ENCODE measurements at places on chromosomes 4 and X.

DNA sequence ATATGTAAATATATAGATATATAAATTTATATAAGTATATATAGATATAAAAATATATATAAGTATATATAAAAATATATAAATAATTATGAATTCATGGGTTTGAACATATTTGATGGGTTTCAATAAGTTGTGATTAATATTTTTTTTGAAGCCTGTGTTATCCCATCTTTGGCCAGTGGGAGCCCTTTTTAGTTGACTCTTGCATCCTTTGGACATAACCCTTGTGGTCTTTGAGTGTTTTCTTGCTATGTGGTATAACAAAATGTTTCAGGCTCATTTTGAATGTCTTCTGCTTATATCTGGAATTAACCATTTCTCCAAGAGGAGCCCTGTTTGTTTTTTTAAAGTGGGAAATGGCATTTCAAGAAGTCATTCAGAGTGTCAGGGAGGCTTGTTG lies 15.2 kb downstream of the SNX25 start:
- peaks cover 3% of the 10 kb centered on the region for H3K36me3 ChIP-seq
- H3K27ac ChIP-seq, result no peak overlapping the region
- no peaks in the 10 kb centered on the region for H3K4me1 ChIP-seq
- H3K27me3 ChIP-seq, result no peaks in the 10 kb centered on the region
- no peak overlapping the region for H3K4me3 ChIP-seq

- H3K27me3 ChIP-seq, result no peaks in the 10 kb centered on the region
- H3K36me3 ChIP-seq, result no peaks in the 10 kb centered on the region
- H3K27ac ChIP-seq, result no peak overlapping the region
- no peaks in the 10 kb centered on the region for H3K4me1 ChIP-seq
Measured at GRCh38 chrX:68999356-68999755, 165.9 kb downstream of the PJA1 start.

DNA sequence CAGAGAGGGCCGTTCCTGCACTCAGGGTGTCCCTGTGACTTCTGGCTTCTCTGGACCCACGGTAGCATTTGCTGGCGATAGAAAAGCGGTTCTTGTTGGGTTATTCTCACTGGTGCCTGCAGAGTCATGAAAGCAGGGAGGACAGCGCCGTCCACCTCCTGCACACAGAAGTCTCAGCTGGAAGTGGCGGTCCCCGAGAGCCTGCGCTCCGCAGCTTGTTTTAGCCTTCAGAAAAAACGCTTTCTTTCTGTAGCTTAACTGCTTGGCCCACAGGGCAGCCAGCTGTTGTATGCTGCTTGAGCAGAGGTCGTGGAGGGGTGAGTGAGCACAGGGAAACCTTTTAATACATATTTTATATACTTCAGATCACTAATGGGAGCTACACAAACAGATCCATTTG lies 400.7 kb upstream of the FAT1 start:
- DNase-seq, result no peak
- H3K27me3 ChIP-seq, result no peaks in the 10 kb centered on the region
- H3K4me1 ChIP-seq, result no peaks in the 10 kb centered on the region
- no peak overlapping the region for H3K4me3 ChIP-seq
- no peak overlapping the region for H3K27ac ChIP-seq
- H3K36me3 ChIP-seq, result no peaks in the 10 kb centered on the region

GRCh38 chr4:98689507-98690174 lies 31.2 kb upstream of the TSPAN5 start:
- H3K4me3 ChIP-seq, result no peak overlapping the region
- no peak for DNase-seq
- peaks cover 25% of the 10 kb centered on the region for H3K4me1 ChIP-seq
- no peak overlapping the region for H3K27ac ChIP-seq
- H3K36me3 ChIP-seq, result no peaks in the 10 kb centered on the region
- no peaks in the 10 kb centered on the region for H3K27me3 ChIP-seq

GRCh38 chr4:112031712-112032328 lies 113.4 kb upstream of the FAM241A start:
- no peaks in the 10 kb centered on the region for H3K4me1 ChIP-seq
- no peak overlapping the region for H3K4me3 ChIP-seq
- peaks cover 4% of the 10 kb centered on the region for H3K27me3 ChIP-seq
- no peaks in the 10 kb centered on the region for H3K36me3 ChIP-seq
- no peak overlapping the region for H3K27ac ChIP-seq

GRCh38 chrX:28946846-28947245 lies 359.6 kb downstream of the IL1RAPL1 start:
- DNase-seq, result no peak
- H3K4me1 ChIP-seq, result no peaks in the 10 kb centered on the region
- H3K27ac ChIP-seq, result no peak overlapping the region

DNA sequence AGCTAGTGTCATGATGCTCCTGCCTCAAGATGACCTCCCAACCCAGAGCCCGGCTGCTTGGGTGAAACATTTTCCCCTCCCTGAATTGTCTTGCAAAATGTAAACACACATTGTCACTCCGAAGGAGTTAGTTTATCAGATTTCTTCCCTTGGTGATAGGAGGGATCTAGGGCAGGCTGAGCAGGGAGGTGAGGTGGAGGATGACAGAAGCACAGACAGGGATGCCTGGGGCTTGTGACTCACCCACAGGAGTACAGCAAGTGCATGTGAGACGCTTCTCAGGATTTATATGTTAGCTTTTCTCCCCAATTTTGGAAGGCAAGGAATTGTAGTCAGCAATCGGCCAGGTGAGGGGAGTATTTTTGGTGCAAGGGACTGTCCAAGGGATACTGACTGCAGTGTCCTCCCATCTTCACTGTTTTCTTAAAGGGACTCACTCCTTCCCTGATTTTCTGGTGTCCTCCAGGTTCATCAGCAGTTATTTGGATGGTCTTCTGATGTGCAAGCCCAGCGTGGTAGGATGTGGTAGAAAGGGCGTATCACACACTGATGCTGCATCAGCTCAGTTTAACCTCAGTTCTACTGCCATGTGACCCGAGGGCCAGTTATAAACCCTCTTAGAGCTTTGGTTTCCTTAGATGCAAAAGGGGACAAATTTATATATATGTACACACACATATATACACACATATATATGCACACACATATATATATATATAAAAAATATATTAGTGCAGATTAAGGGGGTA lies 46.2 kb upstream of the IGFBP7 start:
- no peaks in the 10 kb centered on the region for H3K4me1 ChIP-seq
- peaks cover 7% of the 10 kb centered on the region for H3K27me3 ChIP-seq
- no peak overlapping the region for H3K4me3 ChIP-seq
- no peak overlapping the region for H3K27ac ChIP-seq
- peak; percentile 3 for DNase-seq

GRCh38 chr4:105451346-105451745 lies 22.5 kb downstream of the PPA2 start:
- no peaks in the 10 kb centered on the region for H3K4me1 ChIP-seq
- no peak for DNase-seq
- no peak overlapping the region for H3K4me3 ChIP-seq
- H3K27ac ChIP-seq, result no peak overlapping the region
- peaks cover 44% of the 10 kb centered on the region for H3K36me3 ChIP-seq
- no peaks in the 10 kb centered on the region for H3K27me3 ChIP-seq

DNA sequence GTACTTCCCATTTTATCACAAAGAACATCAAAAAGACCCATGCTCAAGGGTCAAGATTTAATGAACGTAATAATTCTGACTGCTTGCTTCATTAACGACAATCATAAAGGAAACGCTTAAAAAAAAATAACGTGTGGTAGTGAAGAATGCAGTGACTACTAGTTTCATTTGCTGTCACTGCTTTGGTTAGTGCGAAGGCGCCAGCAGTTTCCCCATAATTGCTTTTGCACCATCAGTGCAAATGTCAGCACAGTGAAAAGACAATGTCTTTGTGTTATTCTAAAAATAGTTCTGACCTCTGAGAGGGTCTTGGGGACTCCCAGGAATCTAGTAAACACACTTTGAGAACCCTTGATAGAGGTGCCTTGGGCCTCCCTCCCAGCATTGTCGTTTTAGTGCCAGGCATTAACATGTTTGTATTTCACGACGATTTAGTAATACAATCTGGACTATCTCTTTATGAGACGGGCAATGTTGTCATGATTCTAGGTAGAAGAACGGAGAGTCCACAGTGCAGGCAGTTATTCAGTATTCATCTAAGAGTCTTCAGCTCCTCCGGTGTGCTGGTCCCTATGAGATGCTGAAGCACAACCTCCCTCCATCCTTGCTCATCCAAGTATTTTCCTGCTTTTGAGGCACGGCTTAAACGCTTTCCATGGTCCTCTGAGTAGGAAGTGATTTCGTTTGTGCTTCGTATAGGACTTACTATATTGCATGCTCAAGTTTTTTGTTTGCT lies 71.0 kb downstream of the AFF1 start:
- peaks cover 21% of the 10 kb centered on the region for H3K4me1 ChIP-seq
- DNase-seq, result peak; percentile 54
- H3K36me3 ChIP-seq, result no peaks in the 10 kb centered on the region
- peak overlapping the region; percentile 90 for H3K27ac ChIP-seq

All from CD4-positive, alpha-beta T cell (primary cell).